ENCODE measurements at places on chromosomes 2 and 18.

- DNase-seq: no peak
Observed at GRCh38 chr2:212097001-212097400, 441.6 kb downstream of the ERBB4 start.

GRCh38 chr2:231581328-231581727 lies 11.3 kb upstream of the TEX44 start:
- DNase-seq: no peak

- DNase-seq: peak; percentile 27
Observed at GRCh38 chr2:70553584-70554337, at the start of gene TGFA. TGFA (minus strand) TSS chr2:70553826; CDS start chr2:70553767, 59 bp downstream.

DNA sequence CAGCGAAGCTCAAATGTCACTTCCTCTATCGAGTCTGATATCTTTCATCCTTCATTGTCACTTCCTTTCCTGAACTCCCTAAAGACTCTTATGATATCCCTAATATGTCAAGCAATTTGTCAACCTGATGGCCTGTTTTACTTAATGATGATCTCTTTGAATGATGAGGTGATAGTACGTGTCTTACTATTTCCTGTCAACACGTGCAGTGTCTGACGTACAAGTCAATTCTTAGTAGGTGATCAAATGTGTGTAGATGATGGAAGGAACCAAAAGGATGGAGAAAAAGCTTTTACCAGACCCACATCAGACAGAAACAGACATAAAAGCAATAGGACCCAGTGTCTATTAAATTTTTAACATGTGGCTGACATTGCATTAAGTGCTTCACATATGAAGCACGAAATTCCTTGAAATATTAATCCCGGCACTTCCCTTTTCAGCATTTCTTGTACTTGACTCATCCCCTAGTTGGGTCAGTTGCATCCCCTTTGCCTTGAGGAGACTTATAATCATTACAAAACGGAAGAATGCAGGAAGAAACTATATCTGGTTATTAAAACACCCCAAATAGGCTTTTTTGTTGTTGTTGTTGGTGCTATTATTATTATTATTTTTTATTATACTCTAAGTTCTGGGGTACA lies 108.6 kb upstream of the NYAP2 start:
- DNase-seq: no peak

DNA sequence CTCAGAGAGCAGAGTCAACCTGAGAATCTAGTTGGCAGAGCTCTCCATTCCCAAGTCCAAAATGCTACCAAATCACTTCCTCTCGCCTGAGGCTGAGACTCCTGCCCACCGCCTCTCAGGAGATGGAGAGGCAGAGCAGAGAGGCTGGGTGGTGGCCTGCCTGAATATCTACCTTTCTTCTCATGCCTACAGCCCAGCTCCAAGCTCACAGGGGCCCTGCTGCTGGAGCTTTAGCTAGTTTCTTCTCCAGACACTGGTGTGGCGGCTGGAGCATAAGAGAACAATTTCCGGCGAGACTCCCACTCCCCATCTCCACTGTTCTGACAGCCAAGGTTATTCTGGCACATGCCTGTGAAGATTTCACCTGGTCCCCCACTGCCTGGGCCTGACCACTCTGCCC lies 8.1 kb upstream of the CYP26B1 start:
- DNase-seq: no peak

GRCh38 chr2:172938713-172939375 lies 136.8 kb upstream of the MAP3K20 start:
- no peak for DNase-seq

DNA sequence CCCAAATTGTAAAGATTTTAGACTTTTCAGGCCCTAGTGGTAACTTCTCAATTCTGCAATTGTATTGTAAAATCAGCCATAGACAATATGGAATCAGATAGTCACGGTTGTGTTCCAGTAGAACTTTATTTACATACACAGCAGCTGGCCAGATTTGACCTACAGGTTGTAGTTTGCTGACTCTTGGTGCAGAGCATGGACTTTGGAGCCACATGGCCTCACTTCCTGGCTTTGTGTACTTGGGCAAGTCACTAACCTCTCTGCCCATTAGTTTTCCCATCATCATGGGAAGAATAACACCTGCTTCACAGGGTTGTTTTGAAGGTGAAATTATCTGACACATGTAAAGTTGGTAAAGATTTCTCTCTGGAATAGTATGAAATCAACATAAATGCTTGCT lies 147.6 kb downstream of the TMEM200C start:
- no peak for DNase-seq

GRCh38 chr2:220533485-220533884 lies 906.1 kb downstream of the SLC4A3 start:
- no peak for DNase-seq

DNA sequence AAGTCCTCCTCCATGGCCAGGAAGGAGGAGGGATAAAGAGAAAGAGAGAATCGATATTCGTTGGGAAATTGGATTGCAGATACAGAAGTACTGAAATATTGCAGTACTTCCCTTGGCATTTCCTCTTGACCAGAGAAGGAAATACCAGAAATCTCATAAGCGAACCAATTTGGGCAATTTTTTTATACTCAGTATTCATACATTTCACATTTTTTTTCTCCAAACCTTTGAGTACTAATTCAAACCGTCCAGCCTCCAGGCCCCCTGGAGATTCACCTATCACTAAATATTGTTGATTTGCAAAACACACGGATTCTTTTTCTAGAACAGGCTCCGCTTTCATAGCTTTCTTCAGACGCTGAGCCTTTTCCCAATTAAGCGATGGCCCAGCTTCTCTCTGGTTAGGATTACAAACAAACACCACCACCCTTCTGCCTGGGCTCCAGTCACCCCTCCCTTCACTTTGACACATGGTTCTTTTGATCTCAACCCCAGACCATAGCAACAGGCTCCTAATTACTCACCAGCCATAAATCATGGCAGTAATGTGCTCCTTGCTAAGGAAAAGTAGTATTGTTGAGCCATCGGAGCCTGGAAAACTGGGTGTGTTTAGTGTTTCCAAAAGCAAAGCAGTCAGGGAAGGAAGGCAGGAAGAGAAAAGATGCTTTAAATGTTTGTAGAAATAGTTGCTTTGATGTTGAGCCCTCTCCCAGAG lies 138.4 kb upstream of the CCDC68 start:
- DNase-seq: no peak

GRCh38 chr2:241095594-241096290 lies 6.3 kb downstream of the MTERF4 start:
- no peak for DNase-seq

GRCh38 chr2:240237609-240238174 lies 97.2 kb upstream of the OTOS start:
- no peak for DNase-seq

- DNase-seq: no peak
Observed at GRCh38 chr2:23235292-23235691, 149.7 kb upstream of the KLHL29 start.

- DNase-seq: peak; percentile 37
Observed at GRCh38 chr18:62249478-62250097, 62.5 kb downstream of the RELCH start.

GRCh38 chr2:132754392-132754791 lies 84.4 kb upstream of the LYPD1 start:
- DNase-seq: no peak

- no peak for DNase-seq
Observed at GRCh38 chr18:24270937-24271380, 126.7 kb downstream of the OSBPL1A start.

- DNase-seq: no peak
Observed at GRCh38 chr2:124623560-124623959, 598.5 kb downstream of the CNTNAP5 start.

- no peak for DNase-seq
Observed at GRCh38 chr18:50282521-50283335, 1.4 kb upstream of the MBD1 start.

DNA sequence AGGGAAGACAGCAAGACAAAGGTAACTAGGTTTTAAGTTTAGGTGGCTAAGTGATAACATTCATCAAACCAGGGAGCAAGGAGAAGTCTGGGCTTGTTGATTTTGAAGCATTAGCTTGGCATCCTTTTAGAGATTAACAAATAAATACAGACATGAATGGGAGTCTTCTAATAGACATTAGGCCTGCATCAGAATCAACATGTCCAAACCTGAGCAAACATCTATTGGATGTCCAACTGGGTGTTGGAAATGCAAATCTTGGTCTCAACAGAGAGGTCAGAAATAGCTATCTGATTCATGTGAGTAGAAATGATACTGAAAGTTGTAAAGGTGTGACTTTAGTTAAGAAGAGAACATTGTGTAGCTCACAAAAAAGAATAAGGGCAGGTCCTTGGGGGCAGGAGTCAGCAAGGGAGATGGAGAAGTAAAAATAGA lies 85.5 kb upstream of the RND3 start:
- no peak for DNase-seq

GRCh38 chr2:23007631-23008235 lies 377.2 kb upstream of the KLHL29 start:
- DNase-seq: no peak

DNA sequence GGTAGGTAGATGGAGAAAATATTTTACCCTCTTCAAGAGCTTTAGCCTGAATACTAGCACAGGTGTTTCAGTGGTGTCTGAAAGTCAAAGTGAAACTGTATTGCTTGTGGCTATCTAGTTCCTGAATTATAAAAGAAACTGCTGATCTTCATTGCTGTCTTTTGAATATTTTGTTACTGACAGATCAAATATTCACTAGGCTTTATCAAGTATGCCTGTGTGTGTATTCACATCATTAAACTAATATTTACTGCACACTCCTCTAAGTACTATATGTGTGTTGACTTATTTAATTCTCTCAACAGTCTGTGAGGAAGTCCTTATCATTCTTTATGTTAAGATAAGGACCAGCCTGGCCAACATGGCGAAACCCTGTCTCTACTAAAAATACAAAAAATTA lies 139.6 kb downstream of the SOCS6 start:
- no peak for DNase-seq

- no peak for DNase-seq
Observed at GRCh38 chr2:4635289-4635688, 931.9 kb downstream of the DCDC2C start.

DNA sequence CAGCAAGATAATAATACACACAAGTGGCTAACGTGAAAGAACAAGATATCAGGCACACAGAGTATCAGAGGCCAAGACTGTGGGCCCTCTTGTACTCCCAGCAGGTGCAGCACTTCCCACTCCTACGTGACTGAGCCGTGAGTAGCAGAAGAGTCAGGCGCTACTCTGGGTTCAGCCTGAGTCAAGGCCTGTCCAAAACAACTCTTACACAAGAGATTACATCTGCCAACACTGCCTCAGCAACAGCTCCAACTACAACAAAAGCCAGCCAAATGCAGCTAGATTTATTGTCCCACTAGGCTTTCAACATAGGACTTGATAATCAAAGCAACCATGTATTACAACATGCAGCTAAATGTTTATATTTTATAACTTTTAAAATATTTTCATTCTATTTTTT lies 56.2 kb downstream of the ITSN2 start:
- no peak for DNase-seq

GRCh38 chr2:166609183-166609959 lies 115.3 kb upstream of the SCN7A start:
- no peak for DNase-seq

- no peak for DNase-seq
Observed at GRCh38 chr2:198220763-198221610, 416.6 kb downstream of the PLCL1 start.

GRCh38 chr2:188519136-188519535 lies 227.5 kb downstream of the GULP1 start:
- DNase-seq: no peak

DNA sequence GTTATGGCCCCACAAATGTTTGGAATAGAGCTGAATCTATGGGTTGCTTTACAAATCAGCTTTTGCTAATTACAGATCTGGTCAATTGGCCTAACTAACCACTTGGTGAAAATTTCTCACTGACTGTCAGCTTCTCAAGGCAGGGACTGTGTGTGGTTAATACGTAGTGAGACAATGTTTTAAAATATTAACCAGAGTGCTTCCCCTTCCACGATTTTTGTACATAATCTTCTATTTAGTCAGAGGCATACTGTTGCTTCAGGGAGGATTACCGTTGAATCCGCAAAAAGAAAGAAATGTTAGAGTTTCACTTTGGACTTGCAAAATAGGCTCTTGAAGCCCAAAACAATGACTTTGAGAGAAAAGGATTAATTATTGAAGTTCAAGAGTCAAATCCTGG lies 14.9 kb upstream of the KCNS3 start:
- no peak for DNase-seq

DNA sequence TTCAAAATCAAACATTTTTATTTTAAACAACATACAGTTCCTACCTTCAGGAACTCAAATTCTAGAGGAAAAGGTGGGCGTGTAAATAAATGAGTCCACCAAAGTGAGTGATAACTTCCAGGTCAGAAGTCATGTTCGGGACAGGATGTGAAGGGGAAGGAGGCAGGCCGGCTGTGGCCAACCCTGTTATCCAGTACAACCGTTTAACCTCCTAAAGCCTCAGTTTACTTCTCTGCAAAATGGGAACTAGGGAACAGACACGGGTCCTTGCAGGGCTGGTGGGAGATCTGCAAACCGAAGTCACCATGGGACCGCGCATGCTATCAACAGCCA lies 373 bp downstream of the EIPR1 start:
- DNase-seq: no peak

DNA sequence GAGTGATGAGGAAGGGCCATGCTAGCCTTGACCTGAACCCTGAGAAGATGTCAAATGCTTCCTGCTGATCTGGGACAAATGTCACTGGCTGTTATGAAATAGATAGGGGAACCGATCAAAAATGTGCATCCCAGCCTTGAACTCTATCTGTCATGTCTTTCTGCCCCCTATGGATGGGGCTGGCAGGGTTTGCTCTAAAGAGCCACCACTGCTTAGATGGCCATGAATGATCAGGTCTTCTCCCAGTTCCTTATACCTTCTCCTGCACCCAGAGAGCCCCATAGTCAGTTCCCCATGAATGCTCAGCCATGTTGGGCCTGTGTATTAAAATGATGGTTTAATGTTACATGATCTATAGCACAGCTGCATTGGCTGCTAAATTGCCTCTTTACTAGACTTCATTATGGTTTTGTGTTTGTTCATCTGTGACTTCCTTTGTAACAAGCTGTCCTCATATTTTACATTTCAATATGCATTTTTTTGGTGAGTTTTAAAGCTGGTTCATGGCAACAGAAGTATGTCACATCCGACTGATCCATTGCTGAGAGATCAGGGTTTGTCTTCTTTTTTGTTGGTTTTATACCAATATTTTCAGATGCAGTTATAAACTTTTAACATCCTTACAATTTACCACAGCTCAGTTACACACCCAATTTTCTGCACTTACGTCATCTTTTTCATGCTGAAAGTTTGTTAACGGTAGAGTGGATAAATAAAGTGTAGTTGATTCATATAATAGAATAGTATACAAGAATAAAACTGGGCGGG lies 56.3 kb upstream of the SMAD2 start:
- DNase-seq: no peak

All from stimulated activated CD8-positive, alpha-beta memory T cell treated with anti-CD3 and anti-CD28 coated beads, Interleukin-15, amount 100 ng/mL, for 4 hours (primary cell).